ENCODE measurements at places on chromosomes 12 and 14.

DNA sequence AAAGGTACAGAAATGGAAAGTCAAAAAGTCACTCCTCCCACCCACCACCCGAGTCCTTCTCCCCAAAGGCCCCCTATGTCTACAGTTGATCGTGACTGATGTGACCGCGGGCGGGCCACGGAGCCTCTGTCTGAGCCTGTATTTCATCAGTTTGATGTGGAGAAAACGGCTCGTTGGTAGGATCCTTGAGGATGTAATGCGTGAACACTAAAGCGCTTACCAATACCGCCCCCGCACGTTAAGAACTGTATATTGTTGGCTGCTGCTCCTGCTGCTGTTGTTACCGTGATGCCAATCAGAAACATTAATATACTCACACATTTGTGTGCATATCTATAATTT lies 24.6 kb upstream of the UBC start:
- peak; percentile 30 for DNase-seq

DNA sequence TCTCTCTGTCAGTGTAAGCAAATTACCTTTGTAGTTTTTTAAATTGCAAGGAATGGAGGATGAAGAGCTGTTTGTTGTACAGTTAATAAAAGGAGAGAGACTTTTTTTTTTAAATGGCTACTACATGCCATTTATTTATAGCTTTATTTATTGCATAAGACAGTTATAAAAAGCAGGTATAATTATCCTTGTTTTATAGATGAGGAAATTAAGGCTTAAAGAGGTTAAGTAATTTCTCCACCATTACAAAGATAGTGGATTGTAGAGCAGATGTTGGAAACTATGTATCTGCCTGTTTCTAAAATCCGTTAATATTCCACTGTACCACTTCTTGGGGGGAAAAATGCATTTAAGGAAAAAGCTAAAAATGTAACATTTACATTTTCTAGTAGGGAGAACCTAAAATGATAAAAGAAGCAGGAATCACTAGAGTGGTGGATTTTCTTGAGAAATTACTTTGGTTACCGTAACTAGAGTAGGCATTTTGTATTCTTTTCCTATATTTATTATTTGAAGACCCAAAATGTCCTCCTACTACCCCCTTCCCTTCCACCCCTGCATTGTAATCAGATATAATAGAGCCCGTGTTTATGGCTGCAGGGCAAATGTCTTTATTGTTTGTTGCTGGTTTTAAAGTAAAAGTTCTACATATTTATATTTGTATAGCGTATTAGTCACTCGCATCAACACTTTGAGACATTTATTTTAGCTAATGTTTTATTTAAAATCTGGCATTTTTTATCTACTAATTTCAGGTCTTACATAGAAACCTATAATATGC lies 2.3 kb downstream of the SNAPC1 start:
- DNase-seq, result no peak

GRCh38 chr12:71636704-71637115 lies 26.9 kb downstream of the ZFC3H1 start:
- DNase-seq, result no peak

GRCh38 chr12:13472690-13473089 lies 276.2 kb downstream of the EMP1 start:
- DNase-seq, result no peak

DNA sequence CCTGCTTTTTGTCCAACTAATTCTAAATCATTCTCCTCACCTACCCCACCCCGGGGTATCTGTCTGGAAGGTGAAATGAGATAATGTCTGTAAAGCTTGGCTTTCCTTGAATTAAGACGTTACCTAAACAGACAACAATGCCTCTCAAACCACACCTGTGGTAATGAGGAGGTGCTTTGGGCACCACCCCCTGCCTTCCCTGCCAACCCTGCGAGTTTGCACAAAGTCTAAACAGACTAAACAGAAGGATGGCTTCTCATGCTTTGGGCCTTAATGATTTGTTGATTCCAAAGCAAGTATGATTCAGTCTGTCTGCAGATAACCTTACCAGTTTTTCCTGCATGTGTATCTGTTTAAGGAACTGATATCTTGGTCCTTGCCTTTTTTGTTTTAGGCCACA lies 82.4 kb downstream of the ZFC3H1 start:
- DNase-seq, result no peak

DNA sequence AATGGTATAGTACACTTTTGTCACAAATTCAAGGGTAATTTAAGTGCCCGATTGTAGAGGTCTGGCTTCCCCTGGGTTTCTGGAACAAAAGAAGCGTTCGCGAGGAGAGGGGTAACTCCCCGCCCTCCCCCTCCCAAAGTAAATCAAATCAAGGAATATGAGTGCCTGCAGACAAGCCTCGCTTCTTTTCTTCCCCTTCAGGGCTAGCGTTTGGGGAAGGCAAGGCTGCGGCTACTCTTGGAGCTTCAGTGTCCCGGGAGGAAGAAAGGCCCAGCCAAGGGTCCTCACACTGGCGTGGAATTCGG lies 456 bp upstream of the TMPO start:
- DNase-seq, result no peak

GRCh38 chr12:56155256-56155845 lies 2.8 kb upstream of the MYL6 start:
- DNase-seq, result no peak

- no peak for DNase-seq
Observed at GRCh38 chr14:23366426-23366921, 1.5 kb upstream of the EFS start.

GRCh38 chr14:101044741-101045140 lies 141.2 kb upstream of the RTL1 start:
- DNase-seq, result no peak

GRCh38 chr14:71529848-71530247 lies 402.4 kb upstream of the RGS6 start:
- DNase-seq, result no peak

Measured in stimulated activated CD4-positive, alpha-beta T cell treated with anti-CD3 and anti-CD28 coated beads, Interleukin-1b, Interleukin-23, amount 100 ng/mL, for 24 hours (primary cell).